NCI-H1694 treated with DMSO at 0.1 percent for 48 hours (cell line): ENCODE measurements at places on chromosomes 6 and 20.

DNA sequence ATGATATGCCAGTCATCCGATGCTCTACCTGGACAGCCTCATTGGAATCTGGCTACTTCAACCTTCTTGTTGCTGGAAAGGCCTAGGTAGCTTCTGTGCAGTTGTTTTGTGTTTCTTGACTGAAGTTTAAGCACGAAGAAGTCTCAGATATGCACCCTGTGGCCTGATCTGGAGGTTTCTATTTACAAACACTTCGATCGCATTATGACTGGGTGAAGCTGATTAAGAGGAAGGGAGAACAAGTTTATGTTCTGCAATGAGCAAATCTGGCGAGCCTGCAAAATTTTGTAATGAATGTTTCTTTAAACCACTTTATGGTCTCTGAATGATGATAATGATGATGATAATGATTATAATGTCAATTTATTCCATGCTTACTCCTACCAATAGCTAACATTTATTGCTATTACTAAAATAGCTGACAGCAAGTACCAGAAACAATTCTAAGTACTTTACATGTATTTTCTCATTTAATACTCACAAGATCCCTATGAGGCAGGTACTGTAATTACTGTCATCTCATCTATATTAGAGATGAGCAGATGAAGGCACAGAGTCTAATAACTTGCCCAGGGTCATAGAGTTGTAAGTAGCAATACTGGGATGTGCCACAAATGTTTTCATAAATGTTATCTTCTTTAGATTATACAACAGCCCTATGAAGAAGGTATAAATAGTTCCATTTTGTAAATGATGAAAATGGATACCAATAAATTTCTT, 126.1 kb upstream of the UST start:
- DNase-seq = no peak

DNA sequence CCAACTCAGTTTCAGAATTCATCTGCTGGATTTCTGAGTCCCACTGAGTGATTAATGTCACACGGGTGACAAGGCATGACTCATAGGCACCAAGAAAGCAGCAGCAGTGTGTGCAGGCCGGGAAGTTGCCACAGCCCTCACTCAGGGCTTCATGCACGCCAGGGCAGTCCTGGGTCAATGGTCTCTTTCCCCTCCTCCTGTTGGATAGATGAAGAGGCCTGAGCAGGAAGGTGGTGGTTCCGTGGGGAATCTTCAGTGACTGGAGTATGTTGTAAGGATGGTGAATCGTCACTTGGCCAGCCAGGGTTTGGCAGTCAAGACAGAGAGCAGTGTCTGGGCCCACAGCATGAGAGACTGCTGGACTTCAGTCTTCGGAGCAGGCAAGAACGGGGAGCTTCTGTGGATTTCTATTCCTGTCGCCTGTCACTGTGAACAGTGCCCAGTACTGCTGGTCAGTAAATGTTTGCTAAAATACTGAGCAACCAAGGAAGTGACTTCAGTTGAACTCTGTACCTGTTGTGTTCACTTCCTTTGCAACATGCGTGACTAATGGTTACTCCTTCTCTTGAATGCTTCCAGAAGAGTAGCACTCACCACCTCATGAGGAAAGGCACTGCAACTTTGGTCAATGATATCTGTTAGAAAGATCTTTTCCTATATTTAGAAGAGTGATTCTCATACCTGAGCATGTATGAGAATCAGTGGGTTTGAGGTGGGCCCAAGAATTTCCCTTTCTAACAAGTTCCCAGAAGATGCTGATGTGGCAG, 62.0 kb upstream of the CD93 start:
- no peak for DNase-seq

DNA sequence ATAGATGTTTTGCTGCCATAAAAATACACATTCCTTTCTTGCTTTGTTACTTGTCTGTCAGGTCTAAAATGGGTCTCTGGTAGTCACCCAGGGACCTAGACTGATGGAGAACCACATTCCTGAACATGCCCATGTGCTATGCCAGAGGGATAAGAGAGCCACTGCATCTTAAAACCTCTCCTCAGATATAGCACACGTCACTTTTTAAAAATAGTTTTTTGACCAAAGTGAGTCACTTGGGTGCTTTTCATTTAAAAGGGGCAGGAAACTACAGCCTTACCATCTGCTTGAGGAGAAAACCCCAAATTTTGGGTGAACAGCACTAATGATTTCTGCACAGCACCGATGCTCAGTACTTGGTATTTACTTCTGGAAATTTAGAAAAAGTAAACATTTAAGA, 197.8 kb downstream of the OGFRL1 start:
- DNase-seq = no peak

- no peak for DNase-seq
Observed at GRCh38 chr6:1987640-1988039, 257.8 kb downstream of the GMDS start.

DNA sequence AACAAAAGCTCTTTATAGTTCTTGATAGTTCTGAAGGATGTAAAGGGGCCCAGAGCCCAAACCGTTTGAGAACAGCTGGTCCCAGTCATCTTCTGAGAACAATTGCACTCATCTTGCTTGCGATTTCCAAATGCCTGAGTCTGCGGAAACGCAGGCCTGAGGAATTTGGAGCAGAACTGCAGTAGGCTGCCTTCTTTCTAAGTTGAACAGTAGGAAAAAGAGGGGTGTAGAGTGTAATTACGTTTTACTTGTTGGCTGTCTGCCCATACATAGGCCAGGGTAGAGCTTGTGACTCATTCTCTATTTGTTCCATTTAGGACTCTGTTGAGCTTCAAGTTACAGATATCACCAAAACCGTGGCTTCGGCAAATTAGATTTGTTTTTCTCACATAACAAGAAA, 42.0 kb upstream of the KIF16B start:
- no peak for DNase-seq

- DNase-seq = no peak
Observed at GRCh38 chr20:38853759-38854158, 48.3 kb downstream of the PPP1R16B start.
